Stimulated activated CD8-positive, alpha-beta memory T cell treated with anti-CD3 and anti-CD28 coated beads, Interleukin-4, amount 100 ng/mL, for 1 hour (primary cell): ENCODE measurements at places on chromosomes 11 and 22.
A peak's percentile ranks its signal among the peaks of the same experiment; 100 is the strongest.

DNA sequence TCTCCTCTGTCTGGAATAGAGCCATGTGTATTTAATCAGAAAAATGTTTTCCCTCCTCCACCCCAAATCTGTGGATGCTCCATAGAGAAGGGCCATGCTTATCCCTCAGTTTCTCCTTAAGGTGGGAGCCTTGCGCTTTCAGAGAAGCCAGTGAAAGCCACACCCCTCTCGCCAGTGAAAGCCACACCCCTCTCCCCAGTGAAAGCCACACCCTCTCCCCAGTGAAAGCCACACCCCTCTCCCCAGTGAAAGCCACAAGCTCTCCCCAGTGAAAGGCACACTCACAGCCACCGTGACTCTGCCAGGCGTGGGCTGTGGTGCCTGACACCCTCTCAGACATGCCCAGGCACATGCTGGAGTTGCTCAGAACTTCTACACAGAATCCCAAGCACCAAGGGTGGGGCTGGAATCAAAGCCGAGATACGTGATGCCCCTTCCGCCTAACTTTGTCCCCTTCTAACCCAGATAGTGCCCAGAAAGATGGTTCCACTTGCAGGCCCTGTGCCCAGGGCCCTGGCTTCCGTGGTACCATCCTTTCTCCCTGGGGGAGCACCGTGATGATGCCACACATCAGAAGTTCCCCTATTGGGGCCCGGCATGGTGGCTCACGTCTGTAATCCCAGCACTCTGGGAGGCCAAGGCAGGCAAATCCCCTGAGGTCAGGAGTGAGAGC lies 16.5 kb upstream of the PRR5 start:
- peak; percentile 69 for DNase-seq

- no peak for DNase-seq
These were observed 719.6 kb downstream of the BRD1 start for GRCh38 chr22:49107961-49108530.

GRCh38 chr11:14898355-14898754 lies 6.3 kb upstream of the CYP2R1 start:
- DNase-seq: no peak

DNA sequence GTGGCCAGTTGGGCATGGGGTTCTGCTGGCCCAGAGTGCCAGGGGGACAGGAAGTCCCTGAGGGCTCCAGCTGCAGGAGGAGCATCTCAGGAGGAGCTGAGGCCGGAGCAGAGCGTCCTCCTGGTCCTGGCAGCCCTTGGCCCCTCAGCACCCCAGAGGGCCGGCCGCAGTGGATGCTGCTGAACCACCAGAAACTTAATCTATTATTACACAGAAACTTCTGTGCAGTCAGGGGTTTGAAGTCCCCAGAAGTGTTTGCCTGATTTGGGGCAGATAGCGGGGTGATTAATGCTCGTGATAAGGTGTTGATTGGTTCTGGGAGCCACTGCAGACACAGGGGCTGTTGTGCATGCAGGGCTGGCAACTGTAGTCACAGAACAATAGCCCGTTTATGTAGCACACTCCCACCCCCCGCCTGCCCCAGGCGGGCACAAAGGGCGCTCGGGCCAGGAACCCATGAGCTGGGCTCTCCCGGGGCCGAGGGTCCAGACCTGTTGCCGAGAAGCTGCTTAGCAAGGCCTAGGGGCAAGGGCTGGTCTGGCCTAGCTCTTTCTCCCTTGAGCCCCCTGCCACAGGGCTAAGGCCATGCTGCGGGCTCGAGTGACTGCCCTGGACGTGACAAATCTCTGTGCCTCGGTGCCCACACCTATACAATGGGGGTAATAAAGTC lies 29.0 kb upstream of the KCNQ1OT1 start:
- no peak for DNase-seq

- peak; percentile 79 for DNase-seq
These were observed at the start of gene EFCAB6 for GRCh38 chr22:43812149-43812842. EFCAB6 (minus strand) TSS chr22:43812305; CDS start chr22:43782318, 29,987 bp downstream.

DNA sequence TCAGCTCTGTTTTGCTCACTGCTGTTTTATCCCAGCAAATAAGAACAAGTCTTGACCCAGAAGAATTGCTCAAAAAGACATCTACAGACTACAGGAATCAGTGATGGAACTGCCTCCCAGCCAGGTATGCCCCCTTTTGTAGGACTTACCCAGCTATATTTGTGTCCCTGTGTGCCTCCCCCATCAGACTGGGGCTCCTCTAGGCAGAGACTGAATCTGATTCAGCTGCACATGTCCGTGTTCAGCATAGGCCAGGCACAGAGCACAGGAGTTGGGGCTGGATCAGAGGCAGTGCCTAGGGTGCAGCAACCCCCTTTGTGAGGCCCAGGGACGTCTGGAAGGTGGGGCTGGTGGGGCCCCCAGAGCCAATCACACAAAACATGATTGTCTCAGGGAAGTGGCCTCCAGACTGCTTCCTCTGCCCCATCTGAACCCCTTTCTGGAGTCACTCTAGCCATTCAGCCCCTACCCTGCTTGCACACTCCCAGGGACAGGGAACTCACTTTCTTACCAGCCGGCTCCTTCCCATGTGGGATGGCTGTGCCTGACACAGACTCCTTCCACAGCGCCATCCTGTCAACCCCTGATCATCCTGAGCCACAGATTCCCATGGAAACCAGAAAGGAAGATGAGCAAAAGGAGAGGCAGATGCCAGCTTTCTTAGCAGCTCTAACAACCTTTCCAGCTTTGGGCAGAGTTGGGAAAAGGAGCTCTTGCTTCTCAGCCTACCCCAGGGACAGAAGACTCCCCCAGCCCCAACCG lies 24.8 kb downstream of the PDE2A start:
- no peak for DNase-seq
